ENCODE measurements at places on chromosomes 13 and 19.

DNA sequence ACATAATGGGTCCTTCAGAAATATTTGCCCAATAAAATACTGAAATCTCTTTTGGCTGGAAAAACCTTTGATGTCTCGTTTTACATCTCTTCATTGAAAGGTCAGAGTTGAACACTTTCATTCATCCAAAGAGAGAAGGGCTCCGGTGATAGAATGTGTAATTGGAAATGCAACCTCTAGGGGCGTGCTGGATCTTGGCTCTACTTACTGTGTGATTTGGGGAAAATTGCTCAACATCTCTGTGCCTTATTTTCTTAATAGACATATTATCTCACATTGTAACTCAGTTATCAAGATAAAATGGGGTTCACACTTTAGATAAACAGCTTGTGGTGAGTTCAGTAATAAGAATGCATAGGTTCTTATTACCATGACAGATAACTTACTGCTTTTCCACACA is 1444.1 kb downstream of the SLITRK5 start:
- DNase-seq: no peak
- H3K36me3 ChIP-seq: no peaks in the 10 kb centered on the region
- no peaks in the 10 kb centered on the region for H3K4me1 ChIP-seq
- H3K27me3 ChIP-seq: no peaks in the 10 kb centered on the region
- no peak overlapping the region for H3K27ac ChIP-seq

DNA sequence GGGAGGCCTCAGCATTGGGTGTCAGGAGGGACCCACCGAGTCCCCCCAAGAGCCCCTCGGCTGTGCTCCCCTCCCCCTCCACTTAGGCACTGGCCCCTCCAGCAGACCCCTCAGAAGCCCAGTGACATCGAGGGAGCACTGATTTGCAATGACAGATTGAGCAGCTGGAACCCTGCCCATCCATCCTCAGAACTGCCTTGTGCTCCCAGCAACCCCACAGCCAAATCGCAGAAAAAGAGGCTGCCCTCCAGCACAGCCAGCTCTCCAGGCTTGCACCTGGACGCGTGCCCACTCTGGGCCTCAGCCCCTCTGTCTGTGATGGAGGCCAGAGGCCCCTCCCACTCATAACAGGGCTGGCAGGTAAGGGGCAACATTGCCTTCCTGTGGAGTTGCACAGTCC is 123.2 kb upstream of the VSTM2B start:
- no peaks in the 10 kb centered on the region for H3K27me3 ChIP-seq
- H3K4me1 ChIP-seq: no peaks in the 10 kb centered on the region
- no peak for DNase-seq
- no peak overlapping the region for H3K4me3 ChIP-seq

GRCh38 chr13:55245005-55245644 is 1895.6 kb upstream of the PRR20A start:
- no peak overlapping the region for H3K4me3 ChIP-seq
- no peak for DNase-seq
- no peaks in the 10 kb centered on the region for H3K27me3 ChIP-seq
- no peak overlapping the region for H3K27ac ChIP-seq
- no peaks in the 10 kb centered on the region for H3K4me1 ChIP-seq

GRCh38 chr13:77827332-77827731 is 91.3 kb downstream of the EDNRB start:
- H3K27ac ChIP-seq: no peak overlapping the region
- no peaks in the 10 kb centered on the region for H3K27me3 ChIP-seq
- peak; percentile 22 for DNase-seq
- H3K4me3 ChIP-seq: no peak overlapping the region

- no peak overlapping the region for H3K27ac ChIP-seq
- no peaks in the 10 kb centered on the region for H3K36me3 ChIP-seq
- peaks cover 18% of the 10 kb centered on the region for H3K4me1 ChIP-seq
- no peak for DNase-seq
- no peaks in the 10 kb centered on the region for H3K27me3 ChIP-seq
- H3K4me3 ChIP-seq: no peak overlapping the region
These were observed 15.5 kb upstream of the ZNF888 start for GRCh38 chr19:52938761-52939160.

DNA sequence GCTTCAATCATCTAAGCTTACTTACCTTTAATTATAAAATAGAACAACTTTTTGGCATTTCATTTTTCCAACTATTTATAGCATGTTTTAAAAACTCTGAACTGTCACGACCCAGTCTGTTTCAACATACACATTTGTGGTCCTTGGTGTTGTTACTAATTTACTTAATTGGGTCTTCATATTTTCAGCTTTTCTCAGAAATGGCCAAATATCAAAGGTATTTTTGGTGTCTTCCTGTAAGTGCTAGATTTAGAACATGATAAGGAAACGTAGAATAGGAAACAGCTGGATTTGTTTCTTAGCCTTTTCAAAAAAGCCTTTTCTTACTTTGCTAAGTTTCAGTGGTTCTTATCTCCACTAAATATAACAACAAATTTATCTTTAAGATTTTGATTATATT is 11.4 kb downstream of the LPAR6 start:
- H3K27me3 ChIP-seq: no peaks in the 10 kb centered on the region
- H3K4me3 ChIP-seq: no peak overlapping the region
- DNase-seq: no peak
- H3K27ac ChIP-seq: peak overlapping the region; percentile 61
- H3K4me1 ChIP-seq: peaks cover 30% of the 10 kb centered on the region

DNA sequence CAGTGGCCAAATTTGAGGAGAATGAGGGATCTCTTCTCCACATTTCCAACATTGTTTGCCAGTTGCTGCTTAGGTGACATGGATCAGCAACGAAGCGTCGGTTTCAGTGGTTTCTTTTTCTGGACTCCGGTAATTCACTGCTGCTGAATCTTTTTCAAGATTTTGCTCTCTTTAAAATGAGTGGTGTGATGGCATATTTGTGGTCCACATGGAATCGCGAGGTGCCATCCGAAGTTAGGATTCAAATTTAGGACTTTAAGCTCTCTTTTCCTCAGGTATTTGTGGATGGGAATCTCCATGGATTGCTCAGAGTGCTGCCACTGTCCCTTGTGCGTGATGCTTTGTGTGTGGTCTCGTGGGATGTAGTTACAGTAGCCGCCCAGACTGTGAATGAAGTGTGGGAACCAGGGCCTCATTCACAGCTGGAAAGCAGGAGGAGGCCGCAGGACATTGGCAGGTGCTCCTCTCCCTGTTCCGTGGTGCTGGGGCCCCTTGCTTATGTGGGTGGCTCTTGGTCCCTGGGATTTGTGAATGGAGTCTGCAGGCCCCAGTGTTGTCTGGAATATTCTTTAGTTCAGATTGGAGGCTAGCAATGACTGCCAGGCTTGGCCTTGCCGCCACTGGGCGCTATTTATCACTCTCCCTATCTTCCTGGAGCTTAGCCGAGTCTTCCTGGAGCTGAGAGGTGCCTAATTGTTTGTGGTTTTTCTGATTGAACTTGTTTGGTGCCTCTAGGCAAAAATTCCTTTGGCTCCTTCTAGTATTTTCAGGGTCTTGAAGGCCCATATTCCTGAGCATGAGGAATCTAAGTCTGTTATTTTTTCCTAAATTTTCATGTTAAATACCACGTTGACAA is 1.5 kb downstream of the ILF3 start:
- H3K4me1 ChIP-seq: peaks cover 33% of the 10 kb centered on the region
- H3K27me3 ChIP-seq: no peaks in the 10 kb centered on the region

- no peak overlapping the region for H3K4me3 ChIP-seq
- peaks cover 37% of the 10 kb centered on the region for H3K36me3 ChIP-seq
- DNase-seq: no peak
- H3K4me1 ChIP-seq: peaks cover 9% of the 10 kb centered on the region
- H3K27ac ChIP-seq: no peak overlapping the region
These were observed 19.2 kb downstream of the ITM2B start for GRCh38 chr13:48252176-48252575.

DNA sequence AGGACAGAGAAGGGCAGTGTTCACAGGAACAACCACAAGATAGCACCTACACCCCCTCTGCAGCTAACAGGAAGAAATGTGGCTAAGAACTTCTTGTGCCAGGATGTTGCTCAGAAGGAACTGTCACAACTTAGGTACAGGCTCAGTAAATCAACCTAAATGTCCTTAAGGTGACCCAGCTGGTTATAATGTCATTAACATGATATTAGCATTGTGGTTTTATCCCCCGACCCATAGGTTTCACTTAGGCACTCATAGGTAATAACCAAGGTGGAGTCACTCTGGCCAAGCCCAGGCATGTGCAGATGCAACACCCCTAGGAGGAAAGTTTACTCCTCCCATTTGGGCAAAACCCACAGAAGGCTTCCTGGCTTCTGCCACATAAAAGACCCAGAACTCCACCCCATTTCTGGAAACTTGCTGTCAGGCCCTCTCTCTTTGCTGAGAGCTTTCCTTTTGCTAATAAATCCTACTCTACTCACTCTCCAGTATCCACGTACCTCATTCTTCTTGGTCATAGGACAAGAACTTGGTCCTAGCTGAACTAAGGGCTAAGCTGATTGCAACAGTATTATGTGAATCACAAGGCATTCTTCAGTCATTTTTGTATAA is 951.3 kb downstream of the SLITRK5 start:
- no peaks in the 10 kb centered on the region for H3K27me3 ChIP-seq
- H3K36me3 ChIP-seq: no peaks in the 10 kb centered on the region
- no peak for DNase-seq
- H3K4me3 ChIP-seq: no peak overlapping the region
- no peaks in the 10 kb centered on the region for H3K4me1 ChIP-seq
- no peak overlapping the region for H3K27ac ChIP-seq

- H3K4me3 ChIP-seq: no peak overlapping the region
- H3K27ac ChIP-seq: no peak overlapping the region
- DNase-seq: peak; percentile 78
- no peaks in the 10 kb centered on the region for H3K27me3 ChIP-seq
- H3K36me3 ChIP-seq: peaks cover 33% of the 10 kb centered on the region
These were observed 12.1 kb downstream of the PIN1 start for GRCh38 chr19:9847087-9847671.
